ENCODE measurements at places on chromosomes 13 and 19. TPM values are rescaled to one million over a fixed set of nuclear protein-coding genes. Genes with fewer than 3 reads are reported as not detected.
A peak's percentile ranks its signal among the peaks of the same experiment; 100 is the strongest.

DNA sequence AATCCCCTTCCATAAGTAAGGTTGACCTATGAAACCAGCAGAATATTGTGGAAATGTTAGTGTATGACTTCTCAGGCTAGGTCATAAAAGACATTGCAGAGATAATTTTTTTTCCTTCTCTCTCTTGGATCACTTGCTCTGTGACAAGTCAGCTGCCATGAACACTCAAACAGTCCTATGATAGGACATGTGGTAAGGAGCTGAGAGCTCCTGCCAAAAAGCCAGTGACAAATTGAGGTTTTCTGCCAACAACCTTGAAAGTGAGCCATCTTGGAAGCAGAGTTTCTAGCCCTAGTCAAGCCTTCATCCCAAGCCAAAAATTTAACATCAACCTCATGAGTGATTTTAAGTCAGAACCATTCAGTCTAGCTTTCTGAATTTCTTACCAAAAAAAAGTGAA lies 270.9 kb upstream of the NBEA start:
- no peaks in the 10 kb centered on the region for H3K27me3 ChIP-seq
- H3K4me3 ChIP-seq: no peak overlapping the region
- H3K36me3 ChIP-seq: no peaks in the 10 kb centered on the region
- no peak overlapping the region for H3K27ac ChIP-seq
- no peaks in the 10 kb centered on the region for H3K4me1 ChIP-seq
- DNase-seq: no peak

The KLK10 gene
- 0.49 TPM for total RNA-seq

GRCh38 chr13:99087954-99088491 lies 110.2 kb upstream of the DOCK9 start:
- H3K36me3 ChIP-seq: no peaks in the 10 kb centered on the region
- H3K27ac ChIP-seq: peak overlapping the region; percentile 97
- peak overlapping the region; percentile 87 for H3K4me3 ChIP-seq
- H3K4me1 ChIP-seq: peaks cover 10% of the 10 kb centered on the region

GRCh38 chr19:47776568-47776967 lies 1.9 kb upstream of the SELENOW start:
- peak overlapping the region; percentile 98 for H3K27ac ChIP-seq
- H3K4me1 ChIP-seq: no peaks in the 10 kb centered on the region
- DNase-seq: no peak
- no peak overlapping the region for H3K4me3 ChIP-seq

DNA sequence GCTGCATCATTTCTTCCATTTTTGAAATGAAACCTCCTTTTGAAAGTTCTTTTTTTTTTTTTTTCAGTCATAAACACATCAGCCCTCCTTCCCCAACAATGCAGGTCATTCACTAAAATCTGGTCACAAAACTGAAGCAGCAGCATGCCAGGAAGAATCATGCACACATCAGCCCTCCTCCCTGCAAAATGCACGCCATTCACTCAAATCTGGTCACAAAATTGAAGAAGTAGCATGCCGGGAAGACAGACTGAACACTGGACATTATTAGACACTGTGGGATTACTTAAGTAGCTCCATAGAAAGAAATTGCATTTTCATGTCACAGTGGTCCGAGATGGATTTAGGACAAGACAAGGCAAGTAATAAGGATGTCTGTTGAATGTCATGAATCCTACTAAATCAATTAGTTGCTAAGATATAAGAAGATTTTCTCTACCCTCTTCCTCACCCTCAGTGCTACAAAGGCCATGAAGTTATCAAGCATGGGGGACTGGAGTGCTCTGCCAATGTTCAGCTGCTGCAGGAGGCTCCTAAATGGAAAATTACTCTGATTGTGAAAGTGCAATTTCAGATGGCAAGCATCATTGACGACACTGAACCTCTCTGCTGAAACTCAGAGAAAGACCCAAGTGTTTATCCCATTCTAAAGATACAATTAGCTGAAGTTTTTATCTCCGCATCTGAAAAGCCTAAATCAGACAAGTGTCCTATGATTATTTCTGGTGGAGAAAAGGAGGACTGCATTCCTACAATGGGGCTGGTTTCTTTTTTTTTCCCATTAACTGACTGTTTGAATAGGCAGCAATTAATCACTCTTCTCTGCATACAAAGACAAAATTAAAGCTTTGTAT lies 913.2 kb downstream of the DIAPH3 start:
- H3K27ac ChIP-seq: no peak overlapping the region
- no peaks in the 10 kb centered on the region for H3K27me3 ChIP-seq
- no peak for DNase-seq
- no peaks in the 10 kb centered on the region for H3K4me1 ChIP-seq

The ZNF441 gene
- 4.5 TPM for total RNA-seq

The ZNF304 gene
- total RNA-seq: 3.1 TPM

DNA sequence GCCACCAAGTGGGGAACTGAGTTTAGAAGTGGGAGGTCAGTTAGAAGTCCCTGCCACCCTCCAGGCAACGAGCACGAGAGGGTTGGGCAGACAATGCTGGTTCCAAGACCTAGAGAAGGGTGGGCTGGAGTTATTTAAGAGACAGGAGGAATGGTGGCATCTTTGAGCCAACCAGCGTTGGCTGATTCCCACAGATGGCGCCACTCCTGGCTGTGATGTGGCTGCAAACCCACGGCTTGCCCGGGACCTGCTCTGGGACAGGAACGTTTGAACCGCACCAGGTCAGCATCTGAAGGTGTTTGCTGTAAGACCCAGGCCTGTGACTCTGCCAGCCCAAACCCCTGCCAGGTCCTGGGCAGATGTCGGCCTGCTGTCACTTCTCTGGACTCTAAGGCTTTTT lies 42.8 kb downstream of the BICRA start:
- H3K4me1 ChIP-seq: no peaks in the 10 kb centered on the region
- H3K36me3 ChIP-seq: no peaks in the 10 kb centered on the region
- H3K27ac ChIP-seq: no peak overlapping the region

- no peak overlapping the region for H3K27ac ChIP-seq
- no peaks in the 10 kb centered on the region for H3K27me3 ChIP-seq
- DNase-seq: no peak
- H3K36me3 ChIP-seq: no peaks in the 10 kb centered on the region
- H3K4me3 ChIP-seq: no peak overlapping the region
- H3K4me1 ChIP-seq: no peaks in the 10 kb centered on the region
Measured at GRCh38 chr19:31985001-31985605, 360.3 kb upstream of the ZNF507 start.

GRCh38 chr13:24511019-24511815 lies 1.4 kb downstream of the PARP4 start:
- peak overlapping the region; percentile 84 for H3K4me3 ChIP-seq
- no peak overlapping the region for H3K27ac ChIP-seq
- DNase-seq: no peak
- no peaks in the 10 kb centered on the region for H3K4me1 ChIP-seq

- H3K36me3 ChIP-seq: no peaks in the 10 kb centered on the region
- no peak for DNase-seq
- no peaks in the 10 kb centered on the region for H3K27me3 ChIP-seq
- no peak overlapping the region for H3K27ac ChIP-seq
Measured at GRCh38 chr13:86051134-86052103, 252.2 kb upstream of the SLITRK6 start.

- H3K27me3 ChIP-seq: no peaks in the 10 kb centered on the region
- DNase-seq: no peak
- no peak overlapping the region for H3K4me3 ChIP-seq
Measured at GRCh38 chr13:28282451-28282850, 144.1 kb downstream of the PAN3 start.

The MAP1S gene
- total RNA-seq: 17.3 TPM

- no peaks in the 10 kb centered on the region for H3K36me3 ChIP-seq
- peaks cover 5% of the 10 kb centered on the region for H3K27me3 ChIP-seq
- no peak overlapping the region for H3K27ac ChIP-seq
- no peaks in the 10 kb centered on the region for H3K4me1 ChIP-seq
- no peak overlapping the region for H3K4me3 ChIP-seq
Measured at GRCh38 chr19:17686023-17686521, 2.1 kb downstream of the UNC13A start.

The FPR3 gene
- total RNA-seq: 0.63 TPM

- no peaks in the 10 kb centered on the region for H3K27me3 ChIP-seq
- H3K4me3 ChIP-seq: no peak overlapping the region
Measured at GRCh38 chr19:46766569-46767317, 20.5 kb upstream of the STRN4 start.

DNA sequence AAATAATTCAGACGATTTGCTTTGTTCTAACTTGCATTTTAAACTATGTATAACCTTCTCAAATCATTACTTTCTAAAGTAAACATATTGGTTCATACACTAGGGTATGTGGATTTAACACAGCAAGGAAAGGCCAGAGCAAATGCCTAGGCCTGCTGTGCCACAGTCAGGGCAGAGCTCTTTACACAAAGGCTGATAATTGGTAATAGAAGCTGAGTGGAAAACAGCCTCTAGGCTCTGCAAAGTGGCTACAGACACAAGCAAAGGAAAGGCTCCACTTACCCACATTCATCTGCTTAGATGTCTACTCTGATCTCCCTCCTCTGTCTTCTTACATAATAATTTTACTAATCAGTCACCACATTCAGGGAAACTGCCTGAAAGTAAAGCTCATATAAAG lies 382.9 kb downstream of the OLFM4 start:
- H3K27me3 ChIP-seq: no peaks in the 10 kb centered on the region
- no peaks in the 10 kb centered on the region for H3K4me1 ChIP-seq
- no peaks in the 10 kb centered on the region for H3K36me3 ChIP-seq
- DNase-seq: no peak
- H3K4me3 ChIP-seq: no peak overlapping the region

- H3K4me3 ChIP-seq: no peak overlapping the region
- H3K27me3 ChIP-seq: no peaks in the 10 kb centered on the region
- no peak overlapping the region for H3K27ac ChIP-seq
- no peak for DNase-seq
- H3K4me1 ChIP-seq: no peaks in the 10 kb centered on the region
Measured at GRCh38 chr19:28836421-28836820, 376.5 kb downstream of the UQCRFS1 start.

DNA sequence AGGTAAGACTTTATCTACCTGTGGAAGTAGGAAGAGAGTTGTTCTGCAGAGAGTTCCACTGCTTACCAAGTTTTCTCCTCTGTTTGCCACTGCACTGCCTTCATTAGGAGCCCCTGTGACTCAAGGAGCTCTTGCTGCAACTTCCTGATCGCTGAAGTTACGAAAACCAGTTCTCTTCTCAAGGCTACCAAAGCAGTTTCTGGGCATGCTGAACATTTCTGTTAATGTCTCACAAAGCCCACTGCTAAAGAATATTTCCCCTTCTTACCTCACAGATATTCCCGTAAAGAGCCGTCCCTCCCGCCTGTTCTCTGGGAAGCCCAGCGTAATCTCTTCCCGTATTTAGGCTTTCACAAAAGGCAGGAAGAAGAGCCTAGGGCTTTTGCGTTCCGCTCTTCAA lies 82.6 kb upstream of the OXGR1 start:
- H3K4me3 ChIP-seq: no peak overlapping the region
- H3K27ac ChIP-seq: no peak overlapping the region
- no peak for DNase-seq
- no peaks in the 10 kb centered on the region for H3K27me3 ChIP-seq
- no peaks in the 10 kb centered on the region for H3K4me1 ChIP-seq
- no peaks in the 10 kb centered on the region for H3K36me3 ChIP-seq

The CPAMD8 gene
- total RNA-seq: 4.2 TPM

DNA sequence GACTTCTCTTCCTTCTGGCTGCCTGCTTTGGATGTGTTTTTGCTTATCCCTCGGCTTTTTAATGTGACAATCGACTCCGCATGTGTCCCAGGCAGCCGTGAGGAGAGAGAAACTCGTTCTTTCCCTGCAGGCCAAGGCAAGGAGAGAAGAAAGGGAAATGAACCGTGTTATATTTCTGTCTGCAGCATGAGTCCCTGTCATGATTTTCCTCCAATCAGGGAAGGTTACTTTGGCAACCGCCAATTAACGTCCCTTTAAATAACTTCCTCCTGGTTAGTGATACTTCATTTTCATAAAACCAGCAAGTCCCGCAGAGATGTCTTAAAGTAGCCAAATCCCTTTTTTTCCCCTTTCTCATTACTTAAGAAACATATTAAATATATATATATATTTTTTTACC lies 42.6 kb downstream of the RFC3 start:
- DNase-seq: no peak
- no peaks in the 10 kb centered on the region for H3K36me3 ChIP-seq
- no peaks in the 10 kb centered on the region for H3K4me1 ChIP-seq
- no peak overlapping the region for H3K27ac ChIP-seq

- H3K27me3 ChIP-seq: no peaks in the 10 kb centered on the region
- DNase-seq: peak; percentile 63
- no peak overlapping the region for H3K4me3 ChIP-seq
- H3K27ac ChIP-seq: no peak overlapping the region
- H3K36me3 ChIP-seq: no peaks in the 10 kb centered on the region
Measured at GRCh38 chr19:2624537-2625091, 77.9 kb downstream of the GNG7 start.

DNA sequence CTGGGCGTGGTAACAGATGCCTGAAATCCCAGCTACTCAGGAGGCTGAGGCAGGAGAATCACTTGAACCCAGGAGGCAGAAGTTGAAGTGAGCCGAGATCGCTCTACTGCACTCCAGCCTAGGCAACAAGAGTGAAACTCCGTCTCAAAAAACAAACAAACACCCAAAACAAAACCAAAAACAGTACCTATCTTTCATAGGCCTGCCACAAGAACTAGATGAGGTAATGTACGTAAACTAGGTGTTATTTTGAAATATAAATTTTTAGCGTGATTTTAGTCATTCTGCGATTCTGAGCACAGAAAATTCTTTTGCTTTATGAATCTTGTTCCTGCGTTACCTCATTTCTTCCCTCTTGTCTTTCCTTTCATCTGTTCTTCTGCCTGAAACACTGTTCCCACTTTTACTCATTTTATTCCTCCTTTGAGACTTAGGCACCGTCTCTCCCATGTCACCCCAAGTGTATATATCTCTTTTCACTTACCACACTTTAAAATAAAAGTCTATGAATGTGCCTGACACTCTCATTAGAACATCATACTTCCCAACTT lies 238.2 kb upstream of the HTR2A start:
- H3K4me3 ChIP-seq: no peak overlapping the region
- H3K27me3 ChIP-seq: no peaks in the 10 kb centered on the region
- no peak overlapping the region for H3K27ac ChIP-seq
- H3K36me3 ChIP-seq: no peaks in the 10 kb centered on the region

- H3K36me3 ChIP-seq: no peaks in the 10 kb centered on the region
- no peaks in the 10 kb centered on the region for H3K27me3 ChIP-seq
- H3K4me3 ChIP-seq: no peak overlapping the region
Measured at GRCh38 chr19:40192758-40193586, 1.7 kb downstream of the MAP3K10 start.

DNA sequence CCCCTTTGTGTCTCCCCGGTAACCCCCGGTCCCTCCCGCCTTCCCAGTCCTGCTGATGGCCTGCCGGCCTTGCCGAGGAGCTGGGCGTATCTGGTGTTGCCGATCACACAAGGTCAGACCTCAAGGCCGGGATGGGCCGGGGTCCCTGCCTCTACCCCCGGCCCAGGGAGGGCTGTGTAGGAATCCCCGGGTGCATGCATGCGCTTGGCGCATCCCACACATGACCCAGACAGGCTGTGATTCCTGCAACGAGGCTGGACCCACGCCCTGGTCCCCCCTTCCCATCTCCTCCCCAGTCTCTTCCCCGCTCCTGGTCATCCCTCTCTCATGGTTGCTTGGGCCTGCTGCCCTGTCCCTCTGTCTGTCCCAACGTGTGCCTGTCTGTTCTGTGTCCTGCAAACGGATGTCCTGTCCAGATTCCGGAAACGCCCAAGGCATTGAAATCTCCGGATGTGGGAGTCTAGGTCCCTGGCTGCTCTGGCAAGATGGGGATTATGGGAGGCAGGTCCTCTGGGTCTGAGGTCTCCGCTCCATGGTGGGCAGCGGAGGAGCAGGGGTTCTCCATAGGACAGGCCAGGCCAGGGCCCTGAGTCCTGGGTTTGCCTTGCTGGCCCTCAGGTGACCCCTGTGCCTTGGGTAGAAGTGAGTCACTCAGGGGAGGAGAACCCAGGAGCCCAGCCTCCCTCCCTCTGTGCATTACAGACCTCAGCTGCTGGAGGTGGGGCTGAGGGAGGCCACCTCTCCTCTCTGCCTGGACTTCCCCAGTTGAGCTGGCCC lies 1.6 kb downstream of the PKN1 start:
- no peak overlapping the region for H3K27ac ChIP-seq
- no peak overlapping the region for H3K4me3 ChIP-seq
- DNase-seq: no peak
- no peaks in the 10 kb centered on the region for H3K27me3 ChIP-seq

The PALM gene
- 5.7 TPM for total RNA-seq
